Natural killer cell treated with Interleukin-12 subunit alpha and Interleukin-12 subunit beta and Interleukin-15 and Interleukin-18, amount 100 ng/mL, for 72 hours (primary cell): ENCODE measurements at places on chromosomes 2 and 18.

GRCh38 chr2:74286725-74287124, 56.5 kb downstream of the SLC4A5 start:
- DNase-seq = no peak

DNA sequence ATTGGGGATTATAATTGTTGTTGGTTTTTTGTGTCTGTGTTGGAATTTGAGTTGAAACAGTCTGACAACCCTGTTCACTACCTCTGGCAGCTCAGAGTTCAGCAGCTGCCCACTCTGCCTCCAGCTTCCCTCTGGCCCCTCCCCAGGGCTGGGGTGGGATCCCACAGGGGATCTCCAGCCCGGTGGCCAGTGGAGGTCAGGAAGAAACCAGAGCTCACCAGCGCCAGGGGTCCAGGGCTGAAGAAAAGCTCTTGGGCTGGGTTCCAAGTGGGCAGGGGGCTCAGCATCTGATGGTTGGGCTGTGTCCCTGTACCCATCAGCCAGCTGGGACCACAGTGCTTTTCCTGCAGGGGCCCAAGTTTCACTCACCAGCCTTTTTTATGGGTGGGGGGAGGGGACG, 16.5 kb upstream of the NCL start:
- no peak for DNase-seq

GRCh38 chr2:195146761-195147541, 510.1 kb upstream of the SLC39A10 start:
- DNase-seq = no peak

- DNase-seq = peak; percentile 6
Observed at GRCh38 chr2:31365834-31366505, 48.6 kb downstream of the XDH start.

- DNase-seq = no peak
Observed at GRCh38 chr2:160557903-160558302, 64.3 kb upstream of the RBMS1 start.
